ENCODE measurements at places on chromosomes 3 and 15.

DNA sequence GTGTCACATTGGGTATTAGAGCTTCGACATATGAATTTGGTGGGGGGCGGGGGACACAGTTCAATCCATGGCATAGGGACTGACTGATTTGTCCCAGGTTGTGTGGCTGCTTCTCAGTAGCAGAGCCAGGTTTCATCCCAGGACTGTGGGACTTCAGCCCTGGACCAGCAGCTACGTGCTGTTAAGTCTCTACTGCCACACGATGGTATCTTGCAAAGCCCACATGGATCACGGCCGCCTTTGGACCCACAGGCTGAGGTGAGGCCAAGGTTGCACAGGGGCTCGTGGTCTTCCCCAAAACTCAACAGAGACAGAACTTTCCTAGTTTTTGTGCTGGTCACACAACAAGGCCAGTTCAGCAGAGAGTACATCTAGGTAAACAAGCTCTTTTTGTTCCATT is 97.4 kb downstream of the LRRK1 start:
- no peak for DNase-seq

GRCh38 chr15:25464383-25464782 is 25.6 kb upstream of the UBE3A start:
- DNase-seq = no peak

DNA sequence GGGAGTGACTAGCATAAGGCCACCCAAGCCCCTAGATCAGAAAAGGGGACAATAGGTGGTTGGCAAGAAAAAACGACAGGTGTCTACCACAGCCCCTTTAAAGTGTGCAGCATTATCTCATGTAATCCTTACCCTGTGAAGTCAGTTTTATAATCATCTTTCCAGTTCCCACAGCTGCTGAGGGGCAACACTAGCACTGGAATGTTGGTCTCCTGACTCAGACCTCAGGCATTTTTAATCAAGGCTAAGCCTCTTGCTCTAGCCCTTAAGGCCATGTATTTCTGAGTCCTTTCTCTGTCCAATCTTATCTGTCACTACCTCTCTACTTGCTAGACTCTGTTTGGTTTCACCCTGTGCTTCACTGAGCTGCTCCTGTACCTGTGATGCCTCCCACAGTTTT is 171.7 kb downstream of the TLE3 start:
- no peak for DNase-seq

GRCh38 chr3:148512648-148513047 is 185.1 kb upstream of the AGTR1 start:
- DNase-seq = no peak

DNA sequence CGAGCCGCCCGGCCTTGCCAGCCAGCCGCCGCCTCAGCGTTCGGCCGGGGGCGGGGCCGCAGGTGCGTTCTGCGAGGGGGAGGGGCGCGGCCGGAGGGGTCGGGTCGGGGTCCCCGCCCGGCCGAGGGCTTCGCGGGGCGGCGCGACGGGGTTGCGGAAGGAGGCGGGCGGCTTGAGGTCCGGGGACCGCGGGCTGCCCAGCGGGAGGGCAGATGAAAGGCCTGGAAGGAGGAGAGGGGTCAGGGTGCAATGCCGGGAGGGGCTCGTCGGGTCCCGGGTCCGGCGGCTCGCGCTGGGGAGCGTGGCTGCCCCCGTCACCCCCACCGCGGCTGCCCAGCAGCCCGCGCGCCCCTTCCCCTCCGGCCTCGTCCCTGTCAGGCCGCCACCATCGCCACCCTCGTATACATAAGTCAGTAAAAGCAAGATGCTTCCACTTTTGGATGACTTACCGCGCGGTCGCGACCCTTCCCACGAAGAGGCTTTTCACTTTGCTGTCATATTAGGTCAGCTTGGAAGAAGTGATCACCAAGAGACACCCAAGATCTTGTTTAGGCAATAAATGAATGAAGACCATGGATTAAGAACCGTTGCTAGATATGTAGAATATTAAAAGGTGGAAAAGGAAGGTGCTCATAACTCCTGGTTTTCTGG is 620 bp upstream of the ANP32A start:
- DNase-seq = no peak

- DNase-seq = no peak
Observed at GRCh38 chr3:113825090-113825489, 13.5 kb upstream of the GRAMD1C start.

GRCh38 chr3:154536751-154537150 is 106.8 kb upstream of the GPR149 start:
- no peak for DNase-seq

DNA sequence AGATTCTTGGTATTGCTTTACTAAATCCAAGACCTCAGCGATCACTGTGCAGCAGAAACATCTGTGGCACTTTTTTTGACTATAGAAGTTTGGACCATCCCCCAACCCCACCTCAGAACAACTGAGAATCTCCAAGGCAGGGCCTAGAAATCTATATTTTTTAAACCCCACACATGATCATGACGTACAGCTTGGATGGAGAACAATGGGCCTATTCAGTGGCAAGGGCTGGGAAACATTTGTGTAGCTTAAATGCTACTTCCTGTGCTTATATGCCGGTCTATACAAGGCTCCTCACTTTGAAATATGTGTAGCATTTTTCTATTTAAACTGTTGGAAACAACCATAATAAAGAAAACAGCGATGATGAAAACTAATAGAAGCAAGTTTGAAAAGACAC is 55.1 kb upstream of the SPRED1 start:
- DNase-seq = no peak

GRCh38 chr3:111895071-111895470 is 36.0 kb downstream of the PHLDB2 start:
- DNase-seq = no peak

GRCh38 chr3:150609988-150610387 is 6.9 kb downstream of the SELENOT start:
- DNase-seq = no peak

GRCh38 chr15:41970456-41970855 is 1.9 kb downstream of the EHD4 start:
- no peak for DNase-seq

GRCh38 chr15:55260562-55261131 is 29.0 kb downstream of the RAB27A start:
- no peak for DNase-seq

- DNase-seq = no peak
Observed at GRCh38 chr3:9183811-9184460, 65.5 kb downstream of the SRGAP3 start.

GRCh38 chr3:12966847-12967605 is 106.2 kb downstream of the IQSEC1 start:
- DNase-seq = no peak

GRCh38 chr3:172885704-172886103 is 135.2 kb downstream of the ECT2 start:
- no peak for DNase-seq

DNA sequence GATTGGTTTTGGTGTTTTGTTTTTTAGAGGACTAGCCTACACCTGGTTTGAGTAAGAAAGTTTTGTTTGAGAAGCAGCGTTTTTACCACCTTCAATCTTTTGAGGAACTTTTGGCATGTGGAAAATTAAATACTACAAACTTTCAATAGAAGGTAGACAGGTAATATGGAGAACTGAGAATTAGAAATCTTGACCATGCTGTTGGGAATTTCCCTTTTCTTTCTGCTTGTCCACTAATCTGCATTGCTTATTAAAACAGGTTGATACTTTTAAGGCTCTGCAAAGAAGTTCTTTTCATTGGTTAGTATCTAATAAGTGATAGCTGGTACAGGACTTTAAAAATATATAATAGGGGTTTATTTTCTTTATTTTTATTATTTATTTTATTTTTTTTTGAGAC is 31.9 kb downstream of the UBE2E1 start:
- no peak for DNase-seq

DNA sequence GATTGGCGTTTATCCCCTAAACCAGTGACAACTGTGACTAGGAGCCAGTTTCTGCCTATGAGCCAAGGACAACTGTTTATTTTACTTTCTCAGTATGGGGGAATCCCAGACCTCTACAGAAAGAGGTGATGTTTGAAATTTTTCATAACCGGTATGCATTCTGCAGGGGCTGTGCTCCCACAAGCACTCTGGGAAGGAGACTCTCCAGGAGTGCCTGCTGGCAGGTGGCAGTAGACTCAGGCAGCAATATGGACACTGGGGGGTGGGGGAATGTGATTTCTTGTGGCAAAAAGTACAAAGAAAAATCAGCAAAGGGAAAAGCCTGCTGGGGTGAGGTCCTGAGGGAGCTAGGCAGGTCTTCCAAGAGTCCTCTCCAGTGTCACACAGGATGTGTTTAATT is 5.9 kb downstream of the TGM4 start:
- DNase-seq = no peak

- no peak for DNase-seq
Observed at GRCh38 chr3:12679468-12679867, 15.6 kb upstream of the RAF1 start.

DNA sequence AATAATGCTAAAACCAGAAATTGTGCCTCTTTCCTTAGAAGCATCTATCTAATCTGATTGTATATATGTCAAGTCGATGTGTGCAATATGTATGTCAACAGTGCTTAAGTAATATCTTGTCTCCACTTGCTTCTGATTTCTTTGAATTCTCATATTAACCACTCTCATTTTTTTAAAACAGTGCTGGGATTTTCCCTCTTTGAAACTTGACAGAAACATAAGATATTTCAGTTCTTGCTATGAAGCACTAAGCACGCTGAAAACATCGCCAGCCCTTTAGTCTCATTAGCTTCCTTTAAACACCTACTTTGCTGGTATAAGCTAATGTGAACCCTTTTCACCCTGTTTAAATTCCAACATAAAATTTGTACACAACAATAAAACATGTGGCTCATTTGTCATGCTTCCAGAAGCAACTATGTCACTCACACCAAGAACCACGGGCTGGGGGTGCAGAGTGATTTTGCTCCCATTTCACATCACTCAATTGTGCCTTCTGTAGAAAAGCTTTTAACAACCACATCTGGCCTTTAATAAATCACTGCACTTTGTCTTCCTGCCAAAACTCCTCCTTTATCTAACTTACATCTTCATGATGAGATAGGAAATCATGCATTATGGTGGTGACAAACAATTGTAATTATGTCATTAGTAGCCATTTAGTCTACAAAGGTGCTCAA is 185.2 kb downstream of the FOXP1 start:
- DNase-seq = no peak

DNA sequence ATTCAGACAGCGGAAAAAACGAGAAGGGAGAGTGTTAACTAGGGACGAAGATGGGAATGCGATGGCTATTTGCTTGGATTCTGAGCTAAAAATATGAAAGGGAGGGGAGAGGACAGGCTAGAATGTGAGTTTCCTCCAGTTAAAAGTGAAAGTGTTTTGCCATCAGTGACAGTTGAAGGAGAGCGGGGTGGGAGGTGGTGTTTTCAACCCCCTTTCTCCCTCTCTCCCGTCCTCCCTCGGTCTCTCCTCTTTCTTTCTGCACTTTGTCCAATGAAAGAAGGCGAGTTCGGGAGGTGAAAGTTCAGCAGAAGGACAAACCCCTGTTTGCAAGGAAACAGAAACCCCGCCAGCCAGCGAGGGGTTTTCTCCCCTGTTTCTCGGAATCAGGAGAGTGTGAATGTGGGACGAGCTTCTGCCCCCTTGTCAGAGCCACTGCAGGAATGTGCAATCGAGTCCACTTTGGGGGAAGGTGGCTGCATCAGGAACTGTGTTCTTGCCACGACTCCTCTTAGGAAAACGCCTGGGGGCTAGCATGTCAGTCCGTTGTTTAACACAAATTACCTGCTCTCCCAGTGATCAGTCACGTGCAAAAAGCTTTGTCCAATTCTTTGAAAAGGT is 975 bp upstream of the FOXP1 start:
- peak; percentile 40 for DNase-seq

DNA sequence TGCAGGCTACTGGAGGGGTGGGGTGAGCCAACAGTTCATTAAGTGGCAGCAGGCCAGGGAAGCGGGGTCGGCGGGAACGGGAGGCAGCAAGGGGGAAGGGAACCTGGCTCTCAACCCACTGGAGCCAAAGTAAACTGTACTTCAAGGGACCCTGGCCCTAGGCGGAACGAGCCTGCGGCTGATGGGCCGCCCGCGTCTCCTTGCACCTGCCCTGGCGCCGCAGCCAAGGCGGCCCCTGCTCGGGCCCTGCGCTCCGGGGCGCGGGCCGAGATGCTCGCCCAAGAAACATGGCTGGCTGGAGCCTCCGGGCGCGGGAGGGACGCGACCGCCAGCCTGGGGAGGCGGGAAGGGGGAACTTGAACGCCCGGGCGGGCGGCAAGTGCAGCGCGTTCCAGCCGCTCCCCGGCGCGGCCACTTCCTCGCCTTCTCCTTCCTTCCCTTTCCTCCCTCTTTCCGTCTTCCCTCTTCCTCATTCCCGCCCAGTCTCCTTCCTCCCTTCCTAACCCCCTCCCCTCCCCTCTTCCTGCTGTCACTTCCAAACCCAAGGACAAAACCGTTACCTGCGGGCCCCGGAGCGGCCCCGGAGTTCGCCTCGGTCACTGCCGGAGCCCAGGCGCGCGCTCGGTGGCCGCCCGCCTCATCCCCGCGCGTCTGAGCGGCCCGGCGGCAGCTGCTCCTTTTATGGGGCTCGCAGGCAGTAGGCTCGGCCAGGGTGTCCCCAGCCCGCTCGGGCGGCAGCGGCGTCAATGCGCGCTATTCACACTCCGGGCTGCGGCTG is 489.7 kb downstream of the MAGI1 start:
- no peak for DNase-seq

GRCh38 chr15:77224352-77224751 is 153.4 kb upstream of the TSPAN3 start:
- no peak for DNase-seq

GRCh38 chr15:93333796-93334195 is 244.8 kb upstream of the RGMA start:
- DNase-seq = no peak

DNA sequence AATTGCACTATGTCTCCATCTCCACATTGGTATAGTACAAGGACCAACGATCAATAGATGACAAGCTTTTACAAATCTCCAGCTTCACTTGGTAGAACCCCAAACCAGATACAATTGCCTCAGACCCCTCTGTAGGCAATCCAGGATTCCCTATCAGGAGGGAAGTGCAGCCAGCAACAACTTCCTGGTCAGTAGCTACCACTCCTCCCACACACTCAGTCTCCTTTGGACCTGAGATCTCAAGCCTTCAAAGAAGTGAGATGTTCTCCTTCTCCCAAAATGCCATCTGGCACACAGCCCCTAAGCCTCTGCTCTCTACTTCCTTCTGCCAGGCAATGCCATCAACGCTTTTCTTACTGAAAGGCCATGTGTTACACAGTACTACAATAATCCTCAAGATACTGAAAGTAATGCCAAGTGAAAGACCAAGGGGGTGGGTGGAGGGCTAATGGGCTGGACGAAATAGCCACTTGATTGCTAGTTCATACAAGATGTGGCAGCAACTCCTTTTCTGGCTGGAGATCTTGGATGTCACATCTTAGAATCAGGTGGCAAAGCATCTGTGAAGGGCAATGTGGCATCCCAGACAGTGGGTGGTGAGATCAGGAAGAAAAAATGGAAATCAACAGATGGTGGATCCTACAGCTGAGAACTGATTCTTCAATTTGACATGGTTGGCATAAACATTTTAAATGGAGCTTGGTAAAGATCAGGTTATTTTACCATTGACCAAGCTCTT is 75.3 kb upstream of the ACP3 start:
- no peak for DNase-seq

GRCh38 chr3:153096731-153097131 is 65.3 kb upstream of the RAP2B start:
- DNase-seq = no peak

- DNase-seq = no peak
Observed at GRCh38 chr3:164004205-164004604, 1074.1 kb downstream of the SI start.

Data from activated CD4-positive, CD25-positive, alpha-beta regulatory T cell (primary cell).